ENCODE measurements at places on chromosomes 6 and 20. TPM values are rescaled to one million over a fixed set of nuclear protein-coding genes. Genes with fewer than 3 reads are reported as not detected.

PAX1 gene
- polyA plus RNA-seq: not detected

GRCh38 chr20:48558906-48559305 is 268.9 kb downstream of the PREX1 start:
- no peak for DNase-seq

GRCh38 chr20:51496964-51497363 is 45.6 kb downstream of the NFATC2 start:
- DNase-seq: peak; percentile 29

LINC00237 gene
- polyA plus RNA-seq: not detected

DNA sequence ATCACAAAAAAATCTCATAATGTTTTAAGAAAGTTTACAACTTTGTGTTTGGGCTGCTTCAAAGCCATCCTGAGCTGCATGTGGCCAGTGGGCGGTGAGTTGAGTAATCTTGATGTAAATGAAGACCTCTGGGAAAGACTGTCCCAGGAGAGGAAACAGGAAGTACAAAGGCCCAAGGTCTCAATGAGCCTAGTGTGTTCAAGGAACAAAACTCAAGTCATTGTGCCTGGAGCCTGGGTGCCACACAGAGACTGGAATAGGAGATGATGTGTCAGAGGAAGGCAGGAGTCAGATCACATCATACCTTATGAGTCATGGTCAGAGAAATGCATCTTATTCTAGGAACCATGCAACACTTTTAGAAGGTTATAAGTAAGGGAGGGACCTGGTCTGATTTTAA is 51.5 kb downstream of the COL19A1 start:
- no peak for DNase-seq

DNA sequence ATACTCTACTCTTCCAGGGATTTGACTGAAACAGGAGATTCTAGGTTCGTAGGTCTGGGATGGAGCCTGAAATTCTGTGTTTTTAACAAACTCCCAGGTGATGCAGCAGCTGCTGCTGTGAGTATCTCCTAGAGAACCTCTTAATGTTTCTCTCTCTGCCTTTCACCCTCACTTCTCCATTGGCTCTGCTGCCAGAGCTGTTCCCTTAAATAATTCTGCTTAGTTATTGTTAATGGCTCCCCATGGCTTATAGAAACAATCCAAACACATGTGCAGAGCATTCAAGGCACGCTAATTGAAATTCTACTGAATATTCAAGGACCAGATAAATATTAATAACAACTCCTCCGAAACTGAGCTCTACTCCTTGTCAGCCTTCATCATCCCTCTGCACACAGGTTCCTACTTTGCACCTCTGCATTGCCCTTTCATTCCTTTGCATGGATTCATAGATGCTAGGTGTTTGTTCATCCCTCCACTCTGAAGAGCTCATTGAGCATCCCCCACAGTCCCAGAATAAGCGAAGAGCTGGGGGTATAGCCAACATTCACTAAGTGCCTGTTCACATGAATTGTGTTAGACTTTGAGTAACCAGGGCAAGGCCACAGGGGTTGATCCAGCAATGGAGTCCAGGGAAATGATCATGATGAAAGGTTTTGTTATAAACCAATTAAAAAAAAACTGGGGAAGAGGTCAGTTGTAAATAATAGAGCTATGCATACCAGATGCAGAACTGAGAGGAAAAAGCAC is 488.4 kb upstream of the JAG1 start:
- DNase-seq: no peak

ZC3H12D gene
- polyA plus RNA-seq: 3.2 TPM

All from small intestine (tissue), 16 donors.